PC-9 (cell line): ENCODE measurements at places on chromosomes 5 and 9. TPM values are rescaled to one million over a fixed set of nuclear protein-coding genes. Genes with fewer than 3 reads are reported as not detected.

DNA sequence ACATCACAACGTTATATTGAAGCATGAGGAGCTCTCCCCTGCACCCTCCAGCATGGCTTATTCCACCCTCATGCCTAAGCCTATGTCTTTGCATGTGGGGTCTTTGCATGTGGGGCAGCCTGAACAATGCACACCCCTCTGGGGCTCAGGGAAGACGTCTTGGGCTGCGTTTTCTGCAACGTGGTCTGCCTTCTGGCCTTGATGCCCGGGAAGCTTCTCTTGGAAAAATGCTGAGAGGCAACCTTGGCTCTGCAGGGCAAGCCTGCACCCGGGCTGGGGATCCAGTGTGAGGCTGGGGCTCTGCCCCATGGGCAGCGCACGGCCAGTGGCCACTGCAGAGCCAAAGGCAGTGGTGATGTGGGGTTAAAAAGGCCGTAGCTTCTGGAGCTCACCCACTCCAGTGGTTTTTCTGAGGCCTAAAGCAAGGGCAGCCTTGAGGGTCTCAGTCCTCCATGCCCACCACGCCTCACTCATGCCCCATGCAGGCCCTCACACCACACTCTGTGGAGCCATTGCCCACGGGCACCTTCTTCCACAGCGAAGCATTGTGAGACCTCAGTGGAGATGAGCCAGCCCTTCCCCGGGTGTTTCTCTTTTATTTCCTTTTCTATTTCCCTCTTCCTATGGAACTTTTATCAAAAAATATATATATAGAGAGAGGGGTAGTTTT, 112.2 kb downstream of the MRPL36 start:
- DNase-seq, result no peak

DNA sequence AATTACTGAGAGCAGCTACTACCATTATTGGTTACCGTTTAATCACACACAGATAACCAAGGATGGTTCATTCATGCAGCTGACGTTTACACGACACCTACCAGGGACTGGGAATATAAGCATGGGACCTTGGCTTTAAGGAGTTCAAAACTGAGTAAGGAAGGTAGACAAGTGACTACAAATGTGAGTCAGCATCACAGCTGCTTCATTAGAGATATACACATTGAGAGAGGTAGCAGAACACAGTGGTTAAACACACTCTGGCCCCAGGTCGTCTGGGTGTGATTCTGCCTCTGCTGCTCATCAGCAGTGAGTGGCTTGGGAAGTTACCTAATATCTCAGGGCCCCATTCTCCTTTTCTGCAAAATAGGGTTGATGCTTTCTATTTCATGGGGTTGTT, 268.6 kb downstream of the NR3C1 start:
- no peak for DNase-seq

DNA sequence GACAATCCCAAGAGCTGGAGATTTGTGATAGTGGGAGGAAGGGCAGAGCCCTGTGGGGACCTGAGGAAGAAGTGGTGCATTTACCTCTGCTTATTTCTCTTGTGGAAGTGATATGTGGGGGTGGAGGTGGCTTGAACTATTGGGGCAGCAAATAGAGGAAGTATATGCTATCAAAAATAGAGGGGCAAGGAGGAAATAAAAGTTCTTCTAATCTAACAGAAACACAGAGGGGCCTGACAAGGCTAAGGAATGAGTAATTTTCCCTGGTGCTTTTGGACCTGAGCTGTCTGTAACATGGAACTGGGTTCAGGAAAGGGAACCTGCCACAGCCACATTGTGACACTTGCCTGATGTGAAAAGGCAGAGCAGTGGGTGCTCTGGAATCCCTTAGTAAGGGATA, 378.6 kb upstream of the KLF4 start:
- no peak for DNase-seq

DNA sequence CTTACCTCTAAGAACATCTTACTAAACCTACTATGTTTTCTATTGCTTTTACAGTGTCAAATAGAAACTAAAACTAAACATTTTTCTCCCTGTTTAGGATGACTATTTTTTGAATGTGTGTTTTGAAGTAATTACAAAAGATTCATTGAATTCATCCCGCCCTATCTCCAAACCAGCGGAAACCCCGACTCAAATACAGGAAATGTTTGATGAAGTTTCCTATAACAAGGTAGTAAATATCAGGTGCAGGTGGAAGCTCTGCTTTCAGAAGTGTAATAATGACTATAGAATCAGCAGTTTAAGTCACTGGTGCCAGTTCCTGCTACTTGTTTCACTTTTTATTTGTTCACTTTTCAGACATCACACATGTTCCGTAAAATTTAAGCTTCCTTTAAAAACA, 20.0 kb downstream of the ERAP2 start:
- DNase-seq, result no peak

Gene WHRN
- total RNA-seq, result 19.8 and 21.9 TPM in 2 replicates

Gene EXOSC2
- total RNA-seq, result 49.5 and 52.0 TPM in 2 replicates

Gene CDKN2B
- 33.8 and 40.2 TPM in 2 replicates for total RNA-seq

Gene HAND1
- not detected in 2 replicates for total RNA-seq
